ENCODE measurements at places on chromosomes 13 and 19.

DNA sequence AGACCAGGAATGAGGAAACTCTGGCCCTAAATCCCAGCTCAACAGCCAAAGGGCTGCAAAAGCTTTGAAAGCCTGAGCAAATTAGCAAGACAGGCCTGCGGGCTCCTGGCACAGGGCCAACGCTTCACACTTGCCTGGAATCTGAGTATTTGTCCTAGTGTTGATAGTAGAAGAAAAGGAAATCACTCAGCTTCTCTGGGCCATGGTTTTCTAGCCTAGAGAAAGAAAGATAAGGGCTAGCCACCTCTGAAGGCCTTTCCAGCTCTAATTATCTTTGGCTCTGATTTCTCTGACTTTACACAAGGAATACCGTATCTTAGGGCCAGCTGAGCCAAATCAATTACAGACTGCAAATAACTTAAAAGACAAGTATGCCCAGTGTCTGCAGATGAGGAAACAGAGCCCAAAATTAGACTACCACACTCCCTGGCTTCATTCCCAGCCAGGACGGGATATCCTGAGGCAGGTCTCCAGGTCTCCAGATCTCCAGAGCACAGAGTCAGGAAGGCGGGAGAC, 69.6 kb downstream of the STK24 start:
- DNase-seq = no peak

- no peak for DNase-seq
Measured at GRCh38 chr13:98226496-98226895, 49.4 kb upstream of the RNF113B start.

DNA sequence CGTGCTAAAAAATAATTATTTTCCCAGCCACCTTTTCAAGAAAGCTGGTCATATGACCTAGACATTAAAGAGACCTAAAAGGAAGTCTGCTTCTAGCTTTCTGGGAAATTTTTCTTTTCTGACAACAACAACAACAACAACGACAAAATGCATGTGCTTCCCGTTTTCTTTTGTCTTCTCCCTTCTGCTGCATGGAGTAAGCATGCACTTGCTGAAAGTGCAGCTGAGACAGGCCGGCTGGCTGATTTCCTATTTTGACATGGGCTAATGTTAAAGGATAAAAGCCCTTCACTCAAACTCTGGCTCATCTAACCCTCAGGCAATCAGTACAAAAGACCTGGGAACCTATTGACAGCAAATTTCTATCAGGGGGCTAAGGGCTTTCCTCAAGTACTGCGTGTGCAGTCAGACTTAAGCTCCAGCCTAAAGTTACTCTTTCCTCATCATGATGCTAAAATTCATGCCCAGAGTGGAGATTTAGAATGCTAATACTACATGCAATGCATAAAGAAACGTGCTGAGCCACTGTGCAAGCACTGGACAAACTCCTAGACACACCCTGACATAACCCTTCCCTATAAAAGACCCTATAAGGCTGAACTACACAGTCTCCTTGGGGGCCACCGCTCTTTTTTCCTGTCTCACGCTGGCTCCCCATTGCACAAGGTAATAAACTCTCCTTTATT, 811.1 kb downstream of the UQCRFS1 start:
- DNase-seq = no peak

DNA sequence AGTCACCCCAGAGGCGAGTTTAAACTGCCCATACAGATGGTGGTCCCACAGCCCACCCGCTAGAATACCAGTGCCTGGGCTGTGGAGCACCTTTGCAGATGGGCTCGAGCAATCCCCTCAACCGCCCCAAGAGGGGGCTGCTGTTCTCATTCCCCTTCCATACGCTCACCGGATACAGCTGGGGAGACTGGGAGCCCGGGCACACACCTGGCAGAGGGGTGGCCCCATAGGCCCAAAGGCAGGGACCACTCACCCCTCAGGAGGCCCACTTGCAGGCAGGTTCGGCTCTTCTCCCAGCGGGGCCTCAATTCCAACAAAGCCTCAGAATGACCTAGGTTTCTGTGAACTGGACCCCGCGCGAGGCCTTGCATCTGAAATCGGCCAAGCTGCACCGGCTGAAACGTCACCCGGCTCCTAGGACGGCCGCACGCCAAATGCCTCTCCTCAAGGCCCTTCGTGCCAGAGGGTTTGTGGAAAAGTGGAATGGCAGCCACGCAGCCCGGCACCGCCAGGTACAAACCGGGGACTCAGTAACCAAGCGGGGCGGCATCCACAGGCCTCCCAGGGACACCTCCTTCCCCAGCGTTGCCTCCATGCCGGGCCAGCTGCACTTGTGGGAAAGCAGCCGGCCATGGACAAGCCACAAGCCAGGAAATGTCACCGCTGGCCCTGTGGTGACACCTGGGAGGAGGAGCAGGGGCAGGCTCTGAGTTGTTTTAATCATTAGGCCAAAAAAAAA, 18.7 kb downstream of the MLLT1 start:
- peak; percentile 15 for DNase-seq

- DNase-seq = peak; percentile 68
Measured at GRCh38 chr19:55640577-55641425, at the start of gene ZNF580. Gene ZNF580, plus strand, starts transcription at chr19:55641002. Its CDS starts 1,507 bp downstream, at chr19:55642509.

- no peak for DNase-seq
Measured at GRCh38 chr19:42143341-42144234, 11.3 kb upstream of the POU2F2 start.

GRCh38 chr13:106594980-106595379, 27.0 kb upstream of the ARGLU1 start:
- no peak for DNase-seq

DNA sequence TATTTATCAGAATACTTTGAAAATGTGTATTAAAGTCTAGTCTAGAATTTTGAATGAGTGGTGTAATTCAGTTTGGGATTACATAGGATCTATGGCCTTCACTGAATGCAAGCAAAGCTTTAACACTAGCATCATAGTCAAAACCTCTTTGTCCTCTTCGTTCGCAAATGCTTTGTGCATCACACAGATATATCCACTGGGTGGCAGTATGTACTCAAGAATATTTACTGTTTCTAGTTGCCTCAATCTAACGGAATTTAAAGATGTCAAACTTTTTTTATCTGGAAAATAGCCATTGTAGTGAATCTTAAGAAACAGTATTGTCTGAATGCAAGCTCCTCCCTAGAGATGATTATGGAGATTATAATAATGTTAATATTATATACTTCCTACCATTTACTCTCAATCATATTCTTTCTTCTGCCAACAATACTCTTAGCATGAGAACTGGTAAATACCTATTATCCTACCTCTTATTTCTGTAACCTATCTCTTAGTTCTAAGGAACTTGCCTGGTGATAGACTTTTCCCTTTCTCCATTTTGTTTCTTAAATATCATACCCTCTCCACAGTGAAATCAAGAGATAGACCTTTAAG, 25.8 kb downstream of the LACC1 start:
- DNase-seq = peak; percentile 6

DNA sequence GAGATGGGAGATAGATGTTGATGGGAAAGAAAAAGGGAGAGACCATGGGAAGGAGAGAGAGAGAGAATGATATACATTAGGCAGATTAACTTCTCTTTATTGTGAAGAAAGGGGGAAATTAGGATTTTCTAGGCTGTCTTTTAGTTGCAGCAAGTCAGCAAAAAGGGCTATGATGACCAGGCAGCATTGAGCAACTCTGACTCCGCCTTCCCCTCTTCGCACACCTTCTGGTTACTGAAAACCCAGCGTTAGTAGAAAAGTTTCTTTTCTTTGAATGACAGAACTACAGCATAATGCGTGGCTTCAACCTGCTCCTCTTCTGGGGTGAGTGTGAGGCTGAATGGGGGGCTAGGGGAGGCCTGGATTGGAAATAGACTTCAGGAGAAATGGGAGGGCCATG, at the start of gene ADGRE1:
ADGRE1 (plus strand) TSS at position 264 of the 400 bp plus-strand sequence; CDS start at position 294, 30 bp downstream.
- DNase-seq = no peak

DNA sequence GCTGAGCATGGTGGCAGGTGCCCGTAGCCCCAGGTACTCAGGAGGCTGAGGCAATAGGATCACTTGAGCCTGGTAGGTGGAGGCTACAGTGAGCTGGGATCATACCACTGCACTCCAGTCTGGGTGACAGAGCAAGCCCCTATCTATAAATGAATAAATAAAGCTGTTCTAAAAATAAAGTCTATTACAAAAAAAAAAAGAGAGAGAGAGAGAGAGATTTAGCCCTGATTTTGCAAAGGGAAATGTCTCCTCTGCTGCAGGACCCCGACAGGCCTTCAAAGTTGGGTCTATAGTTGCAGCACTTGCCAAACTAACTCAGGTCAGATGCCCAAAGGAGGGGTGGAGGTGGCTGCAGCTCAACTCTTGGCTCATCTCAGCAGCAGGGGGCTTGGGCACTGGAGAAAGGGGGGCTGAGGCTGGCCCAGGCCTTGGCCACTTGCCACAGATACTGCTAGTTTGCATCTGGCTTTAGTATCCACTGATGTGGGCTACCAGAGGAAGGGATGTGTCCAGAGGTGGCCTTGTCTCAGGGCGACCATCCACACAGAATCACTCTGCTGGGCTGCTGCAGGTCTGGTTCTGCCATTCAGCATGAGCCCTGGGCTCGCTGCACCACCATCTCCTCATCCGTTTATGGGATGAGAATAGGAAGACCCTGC, 30.8 kb upstream of the AKT2 start:
- no peak for DNase-seq

DNA sequence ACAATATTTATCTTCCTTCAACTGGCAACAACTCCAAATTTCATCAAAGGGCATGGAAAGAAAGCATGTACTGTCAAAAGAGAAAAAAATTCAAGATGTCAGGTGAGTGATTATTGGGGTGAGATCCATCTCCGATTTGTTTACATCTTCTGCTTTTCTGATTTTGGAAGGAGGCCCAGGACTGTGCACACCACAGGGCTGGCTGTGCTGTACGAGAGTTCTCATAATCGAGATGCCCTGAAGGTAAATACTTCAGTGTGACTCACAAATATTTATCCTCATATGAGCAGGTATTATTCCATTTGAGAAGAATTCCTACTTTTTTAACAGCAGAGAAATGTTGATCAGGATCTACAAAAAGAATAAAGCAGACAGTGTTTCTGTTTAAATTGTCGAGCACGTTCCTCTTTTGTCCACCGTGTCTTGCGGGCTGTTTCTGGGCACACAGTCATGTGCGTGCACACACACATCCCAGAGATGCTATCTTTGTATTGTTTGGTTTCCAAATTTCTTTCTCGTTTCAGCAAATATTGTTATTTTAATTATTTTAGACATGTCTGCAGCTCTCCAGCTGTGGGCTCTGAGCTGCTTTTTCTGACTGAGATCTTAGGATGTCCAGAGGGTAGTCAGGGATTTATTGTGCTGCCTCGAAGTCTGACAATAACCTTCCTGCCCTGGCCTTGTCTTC, 103.8 kb downstream of the KL start:
- DNase-seq = no peak

- peak; percentile 71 for DNase-seq
Measured at GRCh38 chr19:19866611-19867248, 1.0 kb downstream of the ZNF253 start.

GRCh38 chr19:47229676-47230053, 1.3 kb downstream of the BBC3 start:
- no peak for DNase-seq
